ENCODE measurements at places on chromosomes 4 and X. TPM values are rescaled to one million over a fixed set of nuclear protein-coding genes. Genes with fewer than 3 reads are reported as not detected.

Gene CFP
- total RNA-seq = not detected

DNA sequence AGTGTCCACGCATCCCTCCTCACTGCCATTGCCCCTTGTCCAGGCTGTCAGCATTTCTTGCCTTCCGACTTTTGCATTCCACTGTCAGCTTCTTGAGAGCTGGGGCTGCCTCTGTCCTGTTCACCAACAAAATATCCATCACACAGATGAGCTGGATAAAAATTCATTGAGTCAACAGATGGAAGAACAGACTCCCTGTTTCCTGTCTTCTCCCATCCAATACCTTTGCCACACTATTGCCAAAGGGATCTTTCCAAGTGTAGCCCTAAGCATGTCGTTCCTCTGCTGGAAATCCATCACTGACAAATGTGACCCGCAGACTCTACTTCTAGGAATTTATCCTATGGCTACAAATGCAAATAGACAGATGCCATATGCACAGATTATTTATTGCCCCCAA is 78.0 kb upstream of the PJA1 start:
- no peak for DNase-seq

DNA sequence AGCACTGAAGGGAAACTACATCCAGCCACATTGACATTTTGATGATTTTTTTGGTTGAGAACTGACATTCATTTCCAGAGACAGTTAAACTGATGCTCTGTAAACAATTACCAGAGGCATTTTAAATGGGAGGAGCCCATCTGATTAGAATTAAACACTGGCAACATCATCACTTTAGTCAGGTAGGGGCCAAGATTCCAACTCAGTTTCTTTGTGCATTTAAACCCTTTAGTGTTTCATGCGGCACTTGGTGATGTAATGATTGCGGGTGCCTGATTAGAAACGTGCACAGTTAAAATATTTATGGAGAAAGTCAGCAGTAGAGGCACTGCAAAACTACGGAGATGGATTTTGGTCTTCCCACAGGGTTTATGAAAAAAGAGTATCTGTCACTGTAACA is 16.1 kb downstream of the TNIP3 start:
- DNase-seq = no peak

DNA sequence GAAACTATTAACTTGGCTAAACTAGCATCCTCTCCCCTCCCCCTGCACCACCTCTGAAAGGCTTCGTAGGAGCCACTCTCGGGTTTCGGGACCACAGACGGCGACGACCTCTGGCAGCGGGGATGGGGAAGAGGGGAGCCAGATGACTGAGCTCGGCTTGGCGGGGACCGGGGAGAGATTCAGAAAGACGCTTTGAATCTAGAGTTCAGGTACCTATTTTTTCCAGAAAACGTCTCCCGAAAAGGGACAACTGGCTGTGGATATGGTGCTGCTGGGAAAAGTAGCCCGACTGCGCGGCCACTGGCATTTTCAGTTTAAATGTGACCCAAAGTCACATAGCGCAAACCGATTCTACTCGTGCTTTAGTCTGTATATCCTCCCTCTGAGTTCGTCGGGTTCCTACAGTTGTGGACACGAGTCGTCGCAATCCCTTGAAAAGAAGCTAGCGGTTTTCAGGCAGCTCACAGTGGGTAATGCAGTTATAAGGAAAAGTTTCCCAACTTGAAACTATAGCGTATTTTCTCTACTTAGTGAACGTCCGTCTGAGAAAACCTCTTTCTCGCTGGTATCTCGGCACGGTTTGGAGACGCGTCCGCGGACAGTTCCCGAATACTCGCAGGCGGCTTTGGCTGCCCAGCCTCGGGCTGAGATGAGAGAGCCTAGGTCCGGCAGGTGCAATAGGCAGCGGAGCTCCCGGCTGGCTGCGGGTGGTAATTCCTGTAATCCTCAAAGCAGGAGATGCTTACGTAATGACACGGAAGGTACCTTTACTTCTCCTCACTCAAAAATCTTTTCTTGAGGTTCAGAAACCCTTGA is 1.3 kb downstream of the PARM1 start:
- DNase-seq = peak; percentile 45

Gene RTL9
- total RNA-seq = under 0.01 TPM

GRCh38 chr4:183563874-183564273 is 59.0 kb downstream of the ING2 start:
- no peak for DNase-seq

DNA sequence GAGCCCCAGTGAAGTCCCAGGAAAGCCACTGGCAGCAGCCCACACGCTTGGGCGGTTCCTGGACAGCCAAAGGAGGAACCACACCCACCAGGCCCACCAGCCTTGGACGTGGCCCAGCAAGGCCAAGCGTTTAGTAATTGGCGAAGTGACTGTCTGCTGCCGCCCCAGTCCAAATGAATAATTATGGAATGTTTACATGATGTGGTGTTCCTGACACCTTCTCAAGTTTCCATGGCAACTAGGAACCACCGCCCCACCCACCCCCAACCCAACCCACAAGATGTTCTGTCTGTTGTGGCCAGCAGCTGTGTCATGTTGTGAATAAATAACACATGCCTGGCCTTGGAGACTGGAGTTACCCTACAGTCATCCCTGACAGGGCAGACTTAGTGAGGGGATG is 22.3 kb downstream of the APLN start:
- DNase-seq = peak; percentile 14

Gene GIMD1
- total RNA-seq = not detected

DNA sequence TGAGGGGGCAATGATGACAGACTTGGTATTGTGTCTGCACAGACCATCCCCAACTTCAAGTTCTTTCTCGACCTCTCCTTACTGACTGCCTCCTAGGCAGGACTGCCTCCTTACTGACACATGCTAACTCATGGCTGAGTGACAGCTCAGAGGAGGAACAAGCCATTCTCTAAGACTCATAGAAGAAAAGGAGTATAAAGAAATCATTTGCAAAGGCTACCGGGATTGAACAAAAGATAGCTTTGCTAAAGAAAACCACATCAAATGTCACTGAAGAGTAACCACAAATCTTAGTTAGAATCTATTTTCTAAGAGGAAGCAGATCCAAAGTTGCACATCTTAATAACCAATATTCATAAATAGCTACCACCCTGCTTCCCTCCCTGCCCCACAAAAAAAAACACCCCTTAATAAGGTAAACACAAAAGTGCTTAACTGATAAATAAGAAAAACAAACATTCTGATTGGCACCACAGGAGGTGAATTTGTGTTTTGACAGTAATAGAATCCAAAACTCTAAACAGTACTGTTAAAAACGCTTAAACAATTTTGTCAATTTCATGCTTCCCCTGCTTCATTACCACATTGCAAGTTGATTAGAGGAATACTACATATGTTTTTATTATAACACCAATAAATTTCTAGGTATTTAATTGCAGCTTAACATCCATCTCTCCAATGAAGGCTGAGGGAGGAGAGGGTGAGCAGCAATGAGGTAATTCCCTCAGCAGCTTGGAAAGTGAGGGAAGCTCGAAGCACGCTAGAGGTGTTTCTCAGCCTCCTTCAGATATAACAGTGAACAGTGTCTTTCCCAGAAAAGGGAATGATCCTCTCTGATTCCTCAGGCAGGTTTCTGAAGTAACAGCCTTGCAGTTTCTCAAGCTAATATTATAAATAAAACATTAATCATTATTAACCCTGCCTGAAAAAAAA is 160.0 kb downstream of the HNRNPD start:
- DNase-seq = no peak

DNA sequence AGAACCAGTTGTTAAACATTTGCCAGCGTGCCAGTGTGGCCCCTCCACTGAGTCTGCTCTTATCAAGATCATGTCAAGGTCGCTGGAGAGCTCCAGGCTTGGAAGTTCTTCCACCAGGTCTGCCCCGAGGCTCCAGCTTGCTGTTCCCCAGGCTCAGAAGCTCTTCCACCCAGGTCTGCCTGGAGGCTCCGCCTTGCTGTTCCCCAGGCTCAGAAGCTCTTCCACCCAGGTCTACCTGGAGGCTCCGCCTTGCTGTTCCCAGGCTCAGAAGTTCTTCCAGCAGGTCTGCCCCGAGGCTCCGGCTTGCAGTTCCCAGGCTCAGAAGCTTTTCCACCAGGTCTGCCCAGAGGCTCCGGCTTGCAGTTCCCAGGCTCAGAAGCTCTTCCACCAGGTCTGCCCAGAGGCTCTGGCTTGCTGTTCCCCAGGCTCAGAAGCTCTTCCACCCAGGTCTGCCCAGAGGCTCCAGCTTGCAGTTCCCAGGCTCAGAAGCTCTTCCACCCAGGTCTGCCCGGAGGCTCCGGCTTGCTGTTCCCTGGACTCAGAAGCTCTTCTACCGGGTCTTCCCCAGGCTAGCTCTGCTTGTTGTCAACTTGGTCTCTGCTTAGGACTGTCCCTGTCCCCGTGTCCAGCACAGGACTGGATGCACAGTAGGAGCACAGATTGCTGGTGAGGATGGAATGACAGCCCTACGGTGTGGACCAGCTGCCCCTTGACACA is 54.4 kb downstream of the HMX1 start:
- peak; percentile 13 for DNase-seq

Gene BEX1
- 19.5 TPM for total RNA-seq

GRCh38 chrX:108341947-108342346 is 96.3 kb downstream of the COL4A6 start:
- no peak for DNase-seq

- no peak for DNase-seq
Observed at GRCh38 chr4:182201871-182202270, 41.3 kb upstream of the TENM3 start.

- no peak for DNase-seq
Observed at GRCh38 chr4:185357733-185358440, 37.8 kb downstream of the LRP2BP start.

DNA sequence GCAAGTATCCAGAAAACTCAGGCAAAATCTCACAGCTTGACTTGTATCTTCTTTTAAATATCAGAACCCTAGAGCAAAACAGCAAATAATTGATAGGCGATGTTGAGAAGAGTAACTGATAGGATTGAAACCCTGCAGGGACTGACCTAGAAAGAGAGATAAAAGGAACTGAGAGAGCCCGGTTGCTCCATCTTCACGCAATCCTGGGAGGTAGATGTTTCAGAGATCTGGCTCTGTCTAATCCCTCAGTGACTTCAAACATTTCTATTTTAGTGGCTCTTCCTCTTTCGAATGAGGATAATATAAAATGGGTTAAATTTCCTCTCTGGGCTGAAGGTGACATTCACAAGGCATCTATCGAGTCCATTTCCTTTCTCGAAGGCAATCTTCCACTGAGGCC is 39.3 kb upstream of the RPL34 start:
- no peak for DNase-seq

Data from stomach (tissue), 19 donors.